ENCODE measurements at places on chromosomes 2 and 18.

- DNase-seq = no peak
Measured at GRCh38 chr2:220296174-220296573, 668.7 kb downstream of the SLC4A3 start.

DNA sequence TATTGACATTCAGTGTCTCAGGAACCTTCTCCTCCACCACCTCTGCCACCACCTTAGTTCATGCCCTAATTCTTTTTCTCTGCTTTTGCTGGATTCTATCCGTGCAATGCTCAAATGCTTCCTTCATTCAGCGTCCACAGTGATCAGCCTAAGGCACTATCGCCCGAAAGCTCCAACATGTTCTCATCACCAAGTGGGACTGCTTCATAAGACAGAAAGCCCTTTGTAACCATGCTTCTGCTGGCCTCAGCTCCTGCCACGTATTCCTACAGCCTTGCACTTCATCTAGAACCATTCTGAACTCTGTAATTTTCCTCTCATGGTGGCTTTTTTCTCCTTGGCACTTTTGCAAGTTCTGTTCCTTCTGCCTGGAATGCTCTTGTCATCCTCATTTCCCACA lies 222.9 kb downstream of the HNMT start:
- DNase-seq = no peak

- DNase-seq = no peak
Measured at GRCh38 chr2:159897720-159898119, 99.7 kb upstream of the CD302 start.

- DNase-seq = no peak
Measured at GRCh38 chr2:96111823-96112500, 4.4 kb downstream of the ADRA2B start.

- DNase-seq = no peak
Measured at GRCh38 chr2:14270036-14270582, 362.4 kb upstream of the LRATD1 start.

GRCh38 chr18:65661391-65661790 lies 89.4 kb upstream of the CDH7 start:
- no peak for DNase-seq

DNA sequence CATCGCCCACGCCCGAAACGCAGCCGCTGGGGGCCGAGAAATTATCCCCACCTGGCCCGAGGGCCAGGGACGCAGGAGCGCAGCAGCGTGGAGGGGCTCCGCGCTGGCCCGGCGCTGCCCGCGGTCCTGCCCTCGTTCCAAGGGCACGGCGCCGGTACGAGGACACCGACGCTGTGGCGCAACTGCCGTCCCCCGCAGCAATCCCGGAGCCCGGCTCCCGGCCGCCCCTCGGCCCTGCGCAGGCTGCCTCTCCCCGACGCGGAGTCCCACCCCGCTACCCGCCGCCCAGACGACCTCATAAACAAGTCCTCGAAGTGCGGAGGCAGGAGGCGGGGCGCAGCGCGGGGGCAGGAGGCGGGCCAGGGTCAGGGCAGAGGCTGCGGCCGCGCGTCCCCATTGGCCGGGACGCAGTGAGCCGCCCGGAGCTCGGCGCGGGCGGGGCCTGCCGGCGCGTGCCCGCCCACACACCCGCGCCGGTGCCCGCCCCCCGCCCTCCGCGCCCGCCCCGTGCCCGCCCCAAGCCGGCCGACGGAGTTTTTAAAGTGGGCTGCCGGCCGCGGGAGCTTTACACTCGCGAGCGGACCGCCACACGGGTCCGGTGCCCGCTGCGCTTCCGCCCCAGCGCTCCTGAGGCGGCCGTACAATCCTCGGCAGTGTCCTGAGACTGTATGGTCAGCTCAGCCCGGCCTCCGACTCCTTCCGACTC lies at the start of gene EPAS1:
EPAS1 (plus strand) TSS at position 568 of the 706 bp plus-strand sequence. CDS start 505 bp downstream, outside the sequence.
- peak; percentile 35 for DNase-seq
